ENCODE measurements at places on chromosomes 1 and 21.

DNA sequence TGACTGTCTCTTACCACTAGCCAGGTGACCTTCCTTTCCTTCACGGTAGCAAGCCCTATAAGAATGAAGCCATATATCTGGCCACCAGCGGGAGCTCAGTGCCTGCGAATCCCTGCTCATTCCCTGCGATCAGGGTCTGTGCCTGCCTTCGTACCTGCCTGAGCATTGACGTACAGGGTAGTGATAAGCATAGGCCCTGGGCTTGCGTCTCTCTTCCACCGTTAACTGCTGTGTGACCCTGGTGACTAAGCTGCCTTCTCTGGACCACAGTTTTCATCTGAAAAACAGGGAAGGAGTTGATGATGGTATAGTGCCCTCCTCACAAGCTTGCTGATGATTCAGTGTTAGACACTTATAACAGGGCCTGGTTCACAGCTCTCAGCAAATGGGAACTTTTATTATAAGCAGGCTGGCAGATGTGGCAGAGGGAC, 4.1 kb downstream of the ZC3H12A start:
- no peak for DNase-seq

DNA sequence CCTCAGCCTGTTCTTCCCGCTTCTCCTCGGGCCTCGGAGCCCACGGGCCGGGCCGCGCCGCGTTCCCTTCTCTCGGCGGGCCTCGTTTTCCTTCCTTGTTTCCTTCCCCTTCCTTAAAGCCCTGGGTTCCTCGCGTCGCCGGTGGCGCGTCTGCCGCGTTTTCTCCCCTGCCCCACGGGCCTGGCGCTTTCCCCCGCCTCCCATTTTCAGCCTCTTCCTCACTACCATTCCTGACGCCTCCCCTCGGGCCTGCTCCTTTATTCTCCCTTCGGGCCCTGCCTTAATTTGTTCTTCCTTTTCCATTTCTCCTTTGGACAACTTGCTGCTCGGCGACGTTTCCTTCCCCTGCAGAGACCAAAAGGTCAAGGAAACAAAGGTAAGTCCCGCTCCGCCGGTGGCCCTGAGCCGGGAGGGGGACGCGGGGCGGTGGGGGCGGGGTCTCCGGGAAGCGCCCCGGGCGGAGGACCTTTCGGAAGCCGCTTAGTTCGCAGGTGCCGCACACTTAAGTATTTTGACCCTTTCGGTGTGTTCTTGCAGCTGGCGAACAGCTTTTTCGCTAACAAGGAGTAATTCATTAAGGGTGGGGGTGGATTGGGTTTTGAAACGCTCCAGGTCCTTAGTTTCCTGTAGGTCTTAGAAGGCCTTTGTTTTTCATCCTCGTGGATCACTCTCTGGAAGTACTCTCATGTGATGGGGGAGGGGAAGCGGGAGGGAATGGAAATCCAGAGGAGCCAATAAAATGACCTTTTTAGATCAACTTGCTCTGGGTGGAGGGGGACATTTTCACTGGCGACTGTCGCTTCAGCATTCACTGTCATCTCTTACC, 780 bp downstream of the YTHDF2 start:
- DNase-seq, result no peak

- no peak for DNase-seq
Observed at GRCh38 chr1:26724118-26724517, 28.3 kb downstream of the ARID1A start.

DNA sequence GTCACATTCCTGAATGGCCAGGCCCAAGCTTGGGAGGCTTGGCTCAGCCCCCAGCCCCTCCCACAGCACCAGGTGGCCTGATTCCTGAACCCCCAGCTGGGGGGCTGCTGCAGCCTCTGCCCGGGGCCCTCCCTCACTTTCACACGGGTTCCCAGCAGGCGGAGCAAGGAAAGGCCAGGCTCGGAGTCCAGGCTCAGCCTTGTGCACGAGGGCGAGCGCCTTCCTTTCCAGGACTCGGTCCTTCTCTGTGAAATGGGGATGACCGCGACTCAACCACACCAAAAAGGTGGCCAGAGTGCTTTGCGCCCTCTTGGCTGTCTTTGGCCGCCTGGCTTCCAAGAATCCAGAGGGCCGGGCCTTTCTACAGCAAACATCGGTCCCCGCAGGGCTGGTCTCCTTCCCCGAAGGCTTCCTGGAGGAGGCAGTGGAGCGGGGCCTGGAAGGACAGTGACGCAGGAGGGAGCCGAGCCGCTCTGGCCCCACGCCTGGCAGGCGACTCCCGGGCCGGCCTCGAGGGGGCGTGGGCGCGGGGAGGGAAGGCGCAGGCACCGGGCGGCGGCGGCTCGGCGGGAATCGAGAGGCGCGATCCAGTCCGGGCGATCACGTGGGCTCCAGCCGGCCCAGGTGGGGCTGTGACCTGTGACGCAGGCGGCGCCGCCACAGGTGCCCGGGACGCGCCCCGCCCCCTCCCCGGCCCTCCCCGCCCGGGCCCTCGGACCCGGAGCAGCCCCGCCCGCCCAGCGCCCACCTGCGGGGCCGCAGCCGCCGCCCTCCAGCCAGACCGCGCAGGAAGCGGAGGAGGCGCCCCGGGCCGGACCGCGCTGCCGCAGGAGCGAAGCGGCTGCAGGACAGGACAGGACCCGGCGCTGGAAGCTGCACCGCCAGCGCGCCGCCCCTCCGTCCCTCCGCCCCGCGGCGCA, at the start of gene ARHGEF16:
TSS of gene ARHGEF16 (plus strand) at position 775 of the 920 bp plus-strand sequence. CDS start 8,420 bp downstream, outside the sequence.
- DNase-seq, result no peak

DNA sequence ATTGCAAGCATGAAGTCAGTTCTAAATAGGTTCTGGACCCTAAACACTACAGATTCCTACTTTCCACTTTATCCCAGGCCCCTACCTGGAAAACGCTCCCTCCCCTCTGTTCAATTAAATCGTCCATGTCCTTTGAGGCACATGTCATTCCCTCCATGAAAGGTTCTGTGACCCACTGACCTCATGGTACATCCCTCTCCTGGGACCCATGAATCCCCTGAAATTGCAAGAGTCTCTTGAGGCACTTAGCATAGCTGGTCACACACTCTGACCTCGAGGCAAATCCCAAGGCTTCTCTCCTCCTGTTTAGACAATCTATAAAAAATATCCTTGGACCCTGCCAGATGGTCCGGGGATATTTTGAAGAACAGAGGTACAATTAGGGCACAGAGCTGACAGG, 34.3 kb upstream of the KRTAP19-8 start:
- no peak for DNase-seq

- peak; percentile 67 for DNase-seq
Observed at GRCh38 chr1:45687754-45688740, at the start of gene TMEM69. TMEM69 (plus strand) TSS chr1:45688181; CDS start chr1:45691069, 2,888 bp downstream.

GRCh38 chr1:31977385-31978131, 36.1 kb upstream of the KHDRBS1 start:
- DNase-seq, result no peak

DNA sequence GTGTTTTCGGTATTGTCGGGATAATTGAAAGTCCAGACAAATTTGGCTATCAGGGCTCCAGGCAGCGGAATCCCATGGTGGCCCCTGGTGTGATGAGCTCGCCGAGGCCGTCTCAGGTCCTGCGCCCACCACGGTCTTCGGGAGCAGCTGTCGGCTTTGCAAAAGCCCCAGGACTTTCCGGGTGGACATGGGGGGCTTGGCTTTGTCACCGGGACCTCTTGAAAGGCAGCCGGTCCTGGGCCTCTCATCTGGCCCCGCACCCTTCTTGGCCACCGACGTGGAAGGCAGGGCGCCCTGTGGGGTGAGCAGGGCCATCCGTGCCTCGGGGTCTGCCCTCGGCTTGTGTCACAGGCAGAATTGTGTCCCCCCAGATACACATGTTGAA, 87.1 kb upstream of the ACTRT2 start:
- DNase-seq, result no peak

GRCh38 chr1:95953015-95953414, 719.0 kb downstream of the RWDD3 start:
- no peak for DNase-seq

DNA sequence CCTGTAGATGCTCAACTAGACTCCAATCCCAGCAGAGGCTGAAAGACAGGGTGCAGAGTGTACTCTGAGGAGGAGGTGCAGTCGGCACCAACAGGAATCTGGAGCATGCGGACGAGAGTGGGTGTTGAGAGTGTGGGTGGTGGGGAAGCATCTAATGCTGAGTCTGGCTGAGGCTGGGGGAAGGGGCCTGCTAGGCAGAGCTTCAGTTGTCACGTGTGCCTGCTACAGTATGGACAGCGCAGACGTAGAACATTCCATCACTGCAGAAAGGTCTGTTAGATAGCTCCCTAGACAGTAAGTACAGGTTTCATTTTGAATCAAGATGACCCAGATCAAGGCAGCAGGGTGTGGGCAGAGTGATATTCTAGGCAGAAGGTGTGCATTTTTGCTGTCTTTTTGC, 23.1 kb downstream of the SNAP47 start:
- no peak for DNase-seq

GRCh38 chr1:224377676-224378006, 21.0 kb downstream of the CNIH4 start:
- DNase-seq, result no peak

DNA sequence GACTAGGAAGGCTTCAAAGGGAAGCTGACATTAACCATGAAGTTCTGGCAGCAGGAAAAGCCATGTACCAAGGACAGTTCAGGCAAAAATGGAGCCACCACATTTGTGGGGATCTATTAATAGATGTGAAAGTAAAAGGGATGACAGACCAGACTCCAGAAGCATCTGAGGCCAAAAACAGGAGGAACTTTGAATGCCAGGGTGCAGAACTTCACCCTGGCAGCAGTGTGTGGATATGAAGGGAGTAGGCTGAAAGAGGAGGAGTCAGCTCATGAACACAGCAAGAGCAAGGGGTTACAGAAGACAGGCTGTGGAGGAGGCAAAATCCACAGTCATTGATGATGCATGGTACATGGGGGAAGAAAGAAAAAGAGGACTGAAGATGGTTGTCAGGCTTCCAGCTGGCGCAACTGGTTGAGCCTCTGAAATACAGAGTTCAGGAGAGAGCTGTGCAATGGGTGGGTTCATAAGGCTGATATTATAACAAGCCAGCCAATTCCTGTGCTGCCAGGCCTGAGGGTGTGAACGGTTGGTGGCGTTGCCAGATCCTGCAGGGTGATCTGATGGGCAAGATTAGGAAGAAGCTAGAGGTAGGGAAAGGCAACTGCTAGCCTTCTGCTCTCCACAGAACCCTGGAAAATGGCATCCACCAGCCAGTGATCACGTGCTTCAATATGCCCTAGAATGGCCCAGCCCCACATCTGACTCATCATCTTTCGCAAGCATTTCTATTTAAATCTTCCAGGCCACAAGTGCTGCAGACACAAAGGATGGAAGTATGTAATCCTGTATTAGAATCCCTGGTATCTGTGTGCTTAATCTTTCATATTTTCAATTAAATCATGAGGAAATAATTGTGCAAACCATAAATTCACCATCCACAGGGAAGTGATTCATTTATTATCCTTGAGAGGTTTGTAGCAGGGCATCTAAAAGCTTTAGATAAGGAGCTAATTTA, 81.9 kb downstream of the SLC25A24 start:
- DNase-seq, result no peak

GRCh38 chr1:70360321-70360720, 5.8 kb upstream of the ANKRD13C start:
- DNase-seq, result no peak

GRCh38 chr1:66503841-66504470, 30.0 kb upstream of the SGIP1 start:
- DNase-seq, result peak; percentile 9

- peak; percentile 28 for DNase-seq
Observed at GRCh38 chr1:202860744-202861419, 28.1 kb downstream of the RABIF start.

GRCh38 chr1:94871031-94871430, 50.9 kb downstream of the SLC44A3 start:
- DNase-seq, result no peak

GRCh38 chr1:245598524-245599305, 443.9 kb downstream of the KIF26B start:
- no peak for DNase-seq

DNA sequence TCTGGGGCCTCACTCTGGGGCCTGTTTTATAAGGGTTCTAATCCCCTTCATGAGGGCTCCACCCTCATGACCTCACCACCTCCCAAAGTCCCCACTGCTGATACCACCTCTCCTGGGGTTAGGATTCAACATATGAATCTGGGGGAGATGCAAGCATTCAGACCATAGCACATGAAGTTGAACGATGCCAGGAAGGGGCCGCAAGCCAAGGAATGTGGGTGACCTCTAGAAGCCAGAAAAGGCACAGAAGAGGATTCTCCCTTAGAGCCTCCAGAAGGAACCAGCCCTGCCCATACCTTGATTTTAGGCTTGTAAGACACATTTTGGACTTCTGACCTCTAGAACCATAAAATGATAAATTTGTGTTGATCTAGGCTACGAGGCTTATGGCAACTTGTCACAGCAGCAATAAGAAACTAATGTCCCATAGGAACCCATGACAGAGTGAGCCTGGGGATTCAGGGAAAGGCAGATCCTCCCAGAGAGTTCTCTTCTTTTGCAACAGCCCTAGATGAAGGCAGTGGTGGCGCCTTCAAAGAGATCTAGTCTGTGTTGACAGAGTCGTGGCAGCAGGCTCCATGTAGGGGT, 27.9 kb downstream of the TRIM67 start:
- no peak for DNase-seq

GRCh38 chr1:203619091-203619780, 7.4 kb upstream of the ATP2B4 start:
- no peak for DNase-seq

DNA sequence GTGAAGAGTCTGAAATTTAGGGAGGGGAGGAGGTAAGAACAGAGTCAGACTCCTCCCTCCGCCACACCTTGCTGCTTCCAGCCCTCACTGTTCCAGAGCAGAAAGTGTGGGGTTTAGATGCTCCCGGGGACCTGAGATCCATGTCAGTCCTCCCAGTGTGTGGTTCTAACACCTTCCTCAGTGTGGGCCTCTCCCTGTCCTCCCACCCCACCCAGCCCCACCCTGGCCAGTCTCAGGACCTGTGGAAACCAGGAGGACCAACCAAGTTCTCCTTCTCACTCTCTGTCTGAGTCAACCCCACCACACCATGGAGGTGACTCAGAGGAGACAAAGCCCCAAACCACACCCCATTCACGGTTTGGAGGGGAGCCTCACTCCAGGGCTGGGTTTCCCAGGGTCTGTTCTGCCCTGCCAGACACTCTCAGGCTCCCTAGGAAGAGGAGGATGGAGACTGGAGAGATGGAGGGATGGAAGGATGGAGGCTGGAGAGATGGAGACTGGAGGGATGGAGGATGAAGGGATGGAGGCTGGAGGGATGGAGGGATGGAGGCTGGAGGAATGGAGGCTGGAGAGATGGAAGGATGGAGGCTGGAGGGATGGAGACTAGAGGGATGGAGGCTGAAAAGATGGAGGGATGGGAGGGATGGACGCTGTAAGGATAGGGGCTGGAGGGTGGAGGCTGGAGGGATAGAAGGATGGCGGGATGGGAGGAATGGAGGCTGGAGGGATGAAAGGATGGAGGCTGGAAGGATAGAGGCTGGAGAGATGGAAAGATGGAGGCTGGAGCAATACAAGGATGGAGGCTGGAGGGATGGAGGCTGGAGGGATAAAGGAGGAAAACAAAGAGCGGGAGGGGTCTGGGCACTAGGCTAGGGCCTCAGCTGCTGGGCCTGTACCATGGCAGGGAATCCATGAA, 100.9 kb upstream of the RUNX3 start:
- no peak for DNase-seq
